ENCODE measurements at places on chromosomes 2 and 18. TPM values are rescaled to one million over a fixed set of nuclear protein-coding genes. Genes with fewer than 3 reads are reported as not detected.

The SERPINB12 gene
- not detected for total RNA-seq

The HMSD gene
- total RNA-seq = not detected

The SERPINB3 gene
- not detected for total RNA-seq

The CLEC4F gene
- total RNA-seq = 0.17 TPM

The IGFBP2 gene
- total RNA-seq = 27.7 TPM

The ATOH8 gene
- total RNA-seq = 9.0 TPM

The LRRFIP1 gene
- total RNA-seq = 104 TPM

The IL18RAP gene
- 1.6 TPM for total RNA-seq

- no peak for DNase-seq
Observed at GRCh38 chr2:14903709-14904374, 271.3 kb downstream of the LRATD1 start.

DNA sequence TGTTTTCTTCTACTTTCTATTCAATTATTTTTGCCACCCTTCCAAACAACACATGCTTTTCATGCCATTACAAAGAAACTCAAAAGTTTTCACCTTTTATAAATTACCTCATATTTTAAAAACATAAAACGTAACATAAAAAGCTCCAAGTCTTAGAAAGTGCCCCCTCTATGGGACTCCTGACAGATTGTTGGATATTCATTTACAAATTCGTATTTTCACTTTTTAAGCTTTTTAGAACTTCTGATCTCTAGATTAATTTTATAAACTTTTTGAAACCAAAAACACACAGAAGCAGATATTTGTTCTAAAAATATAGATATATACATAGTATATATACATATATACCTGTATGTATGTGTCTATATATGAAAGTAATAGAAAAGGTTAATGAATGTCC is 1.5 kb downstream of the COL5A2 start:
- no peak for DNase-seq

GRCh38 chr2:207258263-207258991 is 92.7 kb upstream of the KLF7 start:
- peak; percentile 48 for DNase-seq

- no peak for DNase-seq
Observed at GRCh38 chr2:149595056-149595963, 7.7 kb upstream of the MMADHC start.

GRCh38 chr2:41924709-41925408 is 123.0 kb upstream of the PKDCC start:
- DNase-seq = no peak

DNA sequence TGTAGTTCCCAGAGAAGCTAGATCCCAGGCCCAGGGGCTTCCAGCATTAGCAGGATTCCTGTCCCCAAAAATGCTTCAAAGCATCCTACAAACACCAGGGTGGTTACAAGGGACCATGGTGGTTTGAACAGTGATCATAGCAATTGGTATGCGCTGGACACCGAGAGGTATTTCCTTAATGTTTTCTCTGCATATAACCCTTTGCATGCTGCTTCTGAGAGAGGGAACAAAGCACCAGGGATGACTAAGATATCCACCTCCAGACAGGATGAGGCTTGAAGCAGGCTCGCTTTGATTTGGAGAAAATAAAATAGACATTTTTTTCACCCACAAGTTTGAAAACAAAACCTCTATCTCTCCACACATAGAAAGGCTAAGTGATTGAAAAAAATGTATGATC is 50.5 kb upstream of the TSPYL6 start:
- no peak for DNase-seq

DNA sequence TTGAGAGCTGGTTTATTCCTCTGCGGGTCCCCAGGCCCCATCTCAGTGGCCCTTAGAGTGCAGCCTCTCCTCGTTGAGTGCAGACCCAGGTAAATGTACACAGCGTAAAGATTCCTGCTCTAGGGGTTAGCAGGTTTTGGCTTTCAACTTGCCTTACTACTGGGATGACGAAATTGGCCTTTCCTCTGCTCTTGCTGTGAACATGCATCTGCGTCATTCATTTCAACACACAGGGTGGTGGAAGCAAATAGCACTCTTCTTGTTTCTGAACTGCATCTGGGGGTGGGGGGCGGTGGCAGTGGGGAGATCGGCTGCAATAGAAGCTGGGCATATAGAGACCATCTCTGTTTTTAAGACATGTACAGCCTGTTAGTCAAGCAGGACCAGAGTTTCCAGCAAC is 16.5 kb upstream of the SLC16A14 start:
- no peak for DNase-seq

DNA sequence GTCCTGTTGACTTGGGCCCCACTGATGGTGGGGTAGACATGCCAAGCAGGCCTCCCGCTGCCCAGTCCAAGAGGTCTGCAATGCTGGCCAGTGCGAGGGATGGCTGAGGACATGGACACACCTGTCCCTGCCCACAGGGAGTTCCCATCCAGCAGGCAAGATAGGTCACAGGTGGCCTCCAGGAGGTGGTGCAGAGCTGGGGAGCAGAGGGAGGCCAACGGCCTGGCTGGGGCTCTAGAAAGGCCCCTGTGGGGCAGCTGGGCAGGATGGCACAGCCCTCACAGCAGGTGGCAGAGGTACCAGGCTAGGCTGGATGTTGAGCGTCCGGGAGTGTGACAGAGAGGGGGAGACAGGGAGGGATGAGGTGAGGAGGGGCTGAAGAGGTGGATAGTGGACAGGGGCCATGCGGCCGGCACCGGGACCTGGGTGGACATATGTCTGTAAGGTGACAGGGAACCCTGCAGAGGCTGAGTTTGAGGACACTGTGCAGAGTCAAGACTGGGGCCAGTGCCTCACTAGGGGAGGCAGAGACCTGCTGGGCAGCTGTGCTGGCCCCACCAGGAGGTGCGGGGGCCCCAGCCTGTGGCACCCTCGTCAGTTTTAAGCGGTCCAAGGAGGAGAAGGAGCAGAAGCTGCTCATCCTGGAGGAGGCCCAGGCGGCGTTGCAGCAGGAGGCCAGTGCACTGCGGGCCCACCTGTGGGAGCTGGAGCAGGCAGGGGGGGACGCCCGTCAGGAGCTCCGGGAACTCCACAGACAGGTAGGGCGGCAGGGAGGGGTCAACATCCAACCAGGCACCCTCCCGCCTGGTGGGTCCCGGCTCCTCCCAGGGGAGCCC is 34.3 kb upstream of the SNED1 start:
- no peak for DNase-seq

- no peak for DNase-seq
Observed at GRCh38 chr2:37674946-37675345, 3.5 kb upstream of the CDC42EP3 start.

GRCh38 chr2:106839849-106840595 is 45.9 kb downstream of the ST6GAL2 start:
- no peak for DNase-seq

GRCh38 chr18:79819968-79820351 is 22.2 kb downstream of the KCNG2 start:
- DNase-seq = no peak
